ENCODE measurements at places on chromosomes 5 and 9.

- DNase-seq = no peak
Measured at GRCh38 chr5:109164001-109164400, 245.8 kb downstream of the PJA2 start.

GRCh38 chr5:78527925-78528324 lies 120.6 kb downstream of the LHFPL2 start:
- no peak for DNase-seq

- DNase-seq = peak; percentile 47
Measured at GRCh38 chr5:45038366-45038987, 229.7 kb downstream of the MRPS30 start.

DNA sequence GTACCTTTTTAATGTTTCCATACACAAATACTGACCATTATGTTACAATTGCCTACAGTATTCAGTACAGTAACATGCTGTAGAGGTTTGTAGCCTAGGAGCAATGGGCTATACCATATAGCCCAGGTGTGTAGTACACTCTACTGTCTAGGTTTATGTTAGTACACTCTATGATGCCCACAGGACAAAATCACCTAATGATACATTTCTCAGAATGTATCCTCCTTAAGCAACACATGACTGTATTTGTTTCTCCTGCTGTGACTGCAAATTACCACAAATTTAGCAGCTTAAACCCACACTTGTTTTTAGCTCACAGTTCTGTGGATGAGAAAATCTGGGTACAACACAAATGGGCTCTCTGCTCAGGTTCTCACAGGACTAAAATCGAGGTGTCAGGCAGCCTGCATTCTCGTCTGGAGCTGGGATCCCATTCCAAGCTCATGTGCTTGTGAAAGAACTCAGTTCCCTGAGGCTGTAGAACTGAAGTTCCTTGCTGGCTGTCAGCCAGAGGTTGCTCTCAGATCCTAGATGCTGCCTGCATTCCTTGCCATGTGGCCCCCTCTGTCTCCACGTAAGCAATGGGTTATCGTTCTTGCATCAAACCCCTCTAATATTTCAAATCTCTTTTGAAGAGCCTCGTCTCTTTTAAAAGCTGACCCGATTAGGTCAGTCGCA lies 38.6 kb upstream of the PIK3R1 start:
- DNase-seq = no peak

GRCh38 chr9:109012009-109012875 lies 1.1 kb downstream of the CTNNAL1 start:
- DNase-seq = peak; percentile 84

- no peak for DNase-seq
Measured at GRCh38 chr9:31821583-31821982, 562.9 kb upstream of the ACO1 start.

DNA sequence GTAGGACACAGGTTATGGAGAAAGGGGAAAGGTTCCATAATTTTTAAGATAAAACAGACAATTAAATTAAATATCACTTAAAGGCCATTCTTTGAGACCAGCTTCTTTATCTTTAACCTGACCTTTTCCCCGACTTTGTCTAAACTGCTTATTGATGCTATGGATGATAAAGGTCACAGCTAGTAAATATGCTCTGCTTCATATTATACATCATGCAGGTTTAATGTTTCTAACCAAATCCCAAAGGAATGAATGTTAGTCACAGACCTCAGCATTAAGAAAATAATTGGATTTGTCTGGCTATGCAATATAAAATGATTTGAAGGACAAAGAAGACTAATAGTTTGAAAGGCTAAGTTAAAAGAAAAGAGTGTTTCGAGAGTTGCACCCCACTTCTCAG lies 147.6 kb downstream of the ST8SIA4 start:
- DNase-seq = no peak

DNA sequence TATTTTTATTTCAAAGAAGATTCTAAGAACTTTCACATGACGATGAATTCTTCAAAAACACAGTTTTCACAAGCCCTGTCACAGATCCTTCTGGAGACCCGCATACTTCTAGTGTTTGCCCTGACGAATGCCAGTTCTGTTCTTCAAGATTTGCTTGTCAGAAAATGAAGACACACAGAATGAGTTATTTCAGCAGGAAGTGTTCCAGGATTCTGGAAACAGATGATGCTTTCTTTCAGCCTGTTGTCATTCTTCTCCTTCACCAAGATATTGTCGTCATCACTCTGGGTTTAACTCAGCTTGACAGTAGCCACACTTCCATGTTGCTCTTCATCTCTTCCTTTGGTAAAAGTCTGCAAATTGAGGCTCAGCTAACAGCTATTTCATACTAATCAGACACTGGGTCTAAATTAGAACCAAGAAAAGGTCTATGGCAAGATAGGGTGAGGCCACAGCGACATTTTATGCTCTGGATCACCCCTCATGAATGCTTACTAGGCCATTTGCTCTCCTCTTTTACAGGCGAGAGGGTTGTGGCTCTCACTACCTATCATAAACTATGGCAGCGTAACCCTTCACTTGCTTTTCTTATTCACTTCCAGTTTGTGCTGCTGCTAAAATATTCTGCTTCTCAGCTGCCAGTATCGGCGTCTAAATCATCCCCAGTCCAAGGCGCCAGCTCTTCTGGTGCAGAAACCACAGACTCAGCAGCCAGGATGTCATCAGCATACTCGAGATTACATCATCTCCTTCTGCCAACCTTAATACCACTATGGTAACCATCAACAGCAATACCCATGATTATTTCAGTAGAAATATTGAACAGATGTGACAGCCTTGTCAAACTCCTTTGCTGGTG lies 159.6 kb upstream of the TBCA start:
- no peak for DNase-seq

- no peak for DNase-seq
Measured at GRCh38 chr9:125447202-125447802, 185.7 kb downstream of the GAPVD1 start.

- DNase-seq = no peak
Measured at GRCh38 chr5:93221-93980, 1.4 kb downstream of the PLEKHG4B start.

DNA sequence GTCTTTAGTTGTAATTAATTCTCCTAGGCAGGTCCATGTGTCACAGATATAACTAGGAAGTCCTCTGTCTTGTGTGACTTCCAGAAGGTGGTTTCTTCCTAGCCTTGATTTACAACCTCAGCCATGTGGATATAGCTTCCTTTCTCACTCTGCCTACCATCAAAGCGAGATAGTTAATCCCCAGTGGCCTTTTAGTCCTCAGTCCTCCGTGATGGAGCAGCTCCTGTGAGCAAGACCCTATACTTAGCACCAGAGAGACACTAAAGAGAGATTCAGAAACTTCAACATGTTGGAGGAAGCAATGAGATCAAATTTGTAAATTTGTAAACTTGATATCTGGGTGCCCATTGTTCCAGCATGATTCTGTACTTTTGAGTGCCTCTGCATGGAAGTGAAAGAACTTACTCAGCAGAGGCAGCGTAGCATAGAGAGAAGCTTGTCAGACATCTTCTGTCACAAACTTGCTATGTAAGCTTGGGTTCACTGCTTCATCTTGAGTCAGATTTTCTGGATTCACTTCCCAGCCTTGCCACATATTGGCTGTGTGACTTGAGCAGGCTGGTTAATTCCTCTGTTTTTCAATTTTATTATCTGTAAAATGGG lies 170.2 kb upstream of the NR3C1 start:
- DNase-seq = peak; percentile 4

- DNase-seq = no peak
Measured at GRCh38 chr9:9820436-9820835, 792.4 kb downstream of the PTPRD start.
